ENCODE measurements at places on chromosomes 2 and 18.

- peak; percentile 84 for DNase-seq
These were observed 1.5 kb upstream of the EPHA4 start for GRCh38 chr2:221573430-221574230.

- no peak for DNase-seq
These were observed 105.8 kb downstream of the SOCS6 start for GRCh38 chr18:70394672-70395071.

GRCh38 chr2:85854166-85854509 is 34.7 kb downstream of the ST3GAL5 start:
- DNase-seq: no peak

- DNase-seq: no peak
These were observed 5.1 kb downstream of the CPS1 start for GRCh38 chr2:210561475-210561874.

GRCh38 chr2:66344087-66344663 is 90.8 kb upstream of the MEIS1 start:
- no peak for DNase-seq

GRCh38 chr2:236749346-236749745 is 179.7 kb downstream of the ACKR3 start:
- no peak for DNase-seq

GRCh38 chr2:44519026-44519425 is 157.3 kb downstream of the CAMKMT start:
- DNase-seq: no peak

DNA sequence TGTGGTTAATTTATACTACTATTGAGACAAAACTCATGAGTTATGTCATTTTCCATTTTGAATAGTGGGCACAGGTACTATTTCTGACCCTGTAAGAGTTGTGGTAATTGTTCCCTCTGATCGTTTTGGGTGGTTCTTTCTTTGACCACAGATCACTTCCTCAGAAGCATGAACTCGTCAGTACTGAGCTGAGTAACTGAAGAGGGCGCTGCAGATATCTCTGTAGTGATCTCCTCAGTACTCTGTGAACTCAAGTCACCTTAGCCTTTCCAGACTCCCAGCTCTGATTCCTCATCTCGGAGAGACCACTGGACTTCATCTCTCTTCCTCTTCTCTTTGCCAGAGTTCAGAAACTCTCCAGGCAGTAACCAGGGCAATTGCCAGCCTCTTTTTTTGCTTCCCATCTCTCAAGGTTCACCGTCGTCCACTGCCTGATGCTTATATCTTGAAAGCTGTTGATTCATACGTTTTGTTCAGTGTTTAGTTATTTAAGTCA is 9.4 kb upstream of the IL1RL1 start:
- peak; percentile 44 for DNase-seq

DNA sequence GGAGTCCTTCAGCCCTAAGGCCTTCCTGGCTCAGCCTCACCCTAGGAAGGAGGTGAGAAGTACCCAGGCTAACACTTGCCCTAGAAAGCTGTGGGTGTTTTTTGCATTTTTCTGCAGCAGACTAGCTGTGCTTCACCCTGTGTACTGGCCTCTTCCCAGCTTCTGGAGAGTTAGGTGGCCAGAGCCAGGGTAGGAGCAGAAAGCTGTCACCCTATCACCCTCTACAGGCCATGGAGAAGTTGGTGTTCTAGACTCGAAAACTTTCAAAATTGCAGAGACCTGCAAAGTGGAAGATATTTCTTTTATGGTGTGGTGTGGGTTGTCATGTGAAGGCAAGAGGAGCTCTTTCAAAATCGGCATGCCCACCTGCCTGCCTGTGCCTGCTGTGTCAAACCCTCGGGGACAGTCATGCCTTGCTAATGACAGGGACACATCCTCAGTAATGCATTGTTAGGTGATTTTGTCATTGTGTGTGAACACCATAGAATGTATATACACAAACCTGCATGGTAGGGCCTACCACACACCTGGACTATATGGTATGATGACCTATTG is 29.8 kb downstream of the EHD3 start:
- no peak for DNase-seq

DNA sequence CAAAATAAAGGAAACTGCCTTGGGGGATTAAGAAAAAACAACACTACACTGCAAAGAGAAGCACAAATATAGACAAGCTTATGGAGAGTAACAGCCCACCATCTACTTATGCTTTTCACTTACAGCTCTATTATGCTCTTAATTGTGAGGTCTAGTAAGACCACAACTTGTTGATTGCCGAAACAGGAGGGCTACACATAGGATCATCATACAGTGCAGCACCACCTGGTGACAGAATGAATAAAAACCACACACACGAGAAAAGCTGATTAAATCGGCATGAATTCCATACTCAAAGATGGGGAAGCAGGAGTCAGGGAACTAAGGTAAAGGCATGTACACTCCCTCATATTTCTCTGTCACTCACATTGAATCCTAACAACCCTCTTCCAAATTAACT is 259.2 kb downstream of the IKZF2 start:
- no peak for DNase-seq

- no peak for DNase-seq
These were observed 39.5 kb upstream of the NPAS2 start for GRCh38 chr2:100780203-100781008.

- DNase-seq: no peak
These were observed 63.6 kb upstream of the LTBP1 start for GRCh38 chr2:32882816-32883810.

DNA sequence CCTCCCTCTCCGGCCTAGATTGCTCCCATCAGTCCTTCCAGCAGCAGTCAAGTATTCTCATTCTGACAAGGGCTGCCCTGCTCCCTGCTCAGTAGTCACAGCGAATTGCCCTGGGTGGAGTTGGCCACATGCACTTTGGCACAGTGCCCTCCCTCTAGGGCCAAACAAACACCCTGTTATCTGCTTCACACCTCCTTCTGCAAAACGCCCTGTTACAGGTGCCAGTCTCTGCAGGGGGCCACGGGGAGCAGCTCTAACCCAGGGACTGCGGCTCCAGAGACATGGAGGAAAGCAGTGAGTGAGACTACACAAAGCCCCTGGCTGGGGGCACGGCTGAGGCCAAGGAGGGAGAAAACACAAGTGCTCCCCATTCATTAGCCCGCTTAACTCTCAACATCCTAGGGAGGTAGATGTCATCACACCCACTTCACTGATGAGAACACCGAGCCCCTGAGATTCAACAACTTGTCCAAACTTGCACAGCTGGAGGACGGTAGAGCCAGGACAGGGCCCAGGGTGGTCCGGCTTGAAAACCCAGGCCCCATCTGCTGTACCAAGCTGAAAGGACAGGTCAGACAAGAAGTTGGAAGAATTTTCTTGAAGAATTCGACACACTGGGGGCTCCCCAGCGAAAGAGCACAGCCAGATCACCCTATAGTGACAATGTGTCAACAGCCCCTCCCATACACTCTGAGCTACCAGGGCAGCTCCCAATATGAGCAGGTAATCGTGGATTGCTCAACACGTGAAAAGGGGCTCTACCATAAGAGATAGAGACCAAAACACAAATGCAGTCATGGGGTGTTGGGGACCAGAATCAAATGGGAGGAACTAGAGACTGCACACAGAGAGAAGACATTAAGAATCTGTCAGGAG is 8.7 kb upstream of the TFCP2L1 start:
- no peak for DNase-seq

GRCh38 chr2:230891509-230891908 is 26.8 kb downstream of the ITM2C start:
- DNase-seq: no peak
